Dermis microvascular lymphatic vessel endothelial cell (primary cell): ENCODE measurements at places on chromosomes 5 and 9.

- DNase-seq, result no peak
These were observed 63.5 kb upstream of the KLF9 start for GRCh38 chr9:70477907-70478480.

DNA sequence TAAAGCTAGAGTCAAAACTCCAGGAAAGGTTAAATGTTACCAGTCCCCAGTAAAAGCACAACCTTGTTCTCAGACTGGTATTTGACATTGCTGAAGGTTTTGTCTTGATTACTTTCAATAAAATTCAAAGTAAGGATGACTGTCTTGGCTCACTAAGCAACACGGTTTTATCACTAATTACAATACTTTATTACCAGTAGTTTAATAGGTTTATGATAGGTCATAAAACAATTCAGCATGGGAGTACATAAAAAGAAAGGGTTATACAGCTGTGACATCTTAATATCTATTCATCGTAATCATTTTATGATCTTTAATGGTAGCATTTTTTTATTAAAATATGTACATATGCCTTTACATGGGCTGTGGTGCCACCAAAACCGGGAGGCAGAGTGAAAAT, 370.7 kb upstream of the IRX2 start:
- no peak for DNase-seq

DNA sequence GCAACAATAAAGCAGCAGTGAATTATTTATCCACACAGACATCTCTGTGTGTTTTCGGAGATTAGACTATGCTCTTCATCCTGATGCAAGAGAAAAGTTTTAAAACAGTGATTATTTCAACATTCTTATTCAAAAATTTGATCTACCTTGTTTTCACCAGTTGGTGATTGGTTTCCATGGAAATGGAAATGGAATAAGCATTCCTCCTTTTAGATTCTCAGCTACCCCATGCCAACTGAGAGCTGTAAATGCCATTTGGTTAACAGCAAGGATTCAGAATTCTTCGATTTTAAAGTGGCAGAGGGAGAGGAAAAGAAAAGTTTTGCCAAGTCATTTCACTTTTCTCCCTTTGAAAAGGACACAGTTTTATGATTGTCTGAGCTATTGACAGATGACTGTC, 154.7 kb downstream of the PCSK5 start:
- no peak for DNase-seq

DNA sequence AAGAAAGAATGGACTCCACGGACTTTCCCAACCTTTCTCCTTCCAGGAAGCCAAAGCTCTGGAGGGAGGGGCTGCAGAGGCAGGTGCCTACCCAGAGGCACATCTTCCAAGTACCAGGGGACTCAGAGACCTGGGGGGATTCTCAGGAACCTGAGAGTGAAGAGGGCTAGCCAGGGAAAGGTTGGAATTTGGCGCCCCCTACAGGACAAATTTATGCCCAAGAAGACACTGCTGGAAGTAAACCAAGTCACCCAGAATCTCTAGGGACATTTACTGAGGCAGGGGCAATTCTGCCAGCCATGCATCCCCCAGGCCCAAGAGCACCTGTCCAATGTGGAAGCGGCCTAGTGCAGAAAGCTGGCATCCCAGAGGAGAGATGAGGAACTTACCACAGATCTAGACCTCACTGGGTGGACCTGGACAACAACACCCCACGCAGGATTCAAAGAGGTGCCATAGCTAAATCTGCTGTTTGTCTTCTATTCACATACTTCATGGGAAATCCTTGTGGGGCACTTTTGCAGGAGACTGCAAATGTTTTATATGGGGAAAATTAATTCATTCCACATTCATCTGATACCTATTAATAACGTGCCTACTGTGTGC, 25.9 kb upstream of the IDNK start:
- DNase-seq, result peak; percentile 4

GRCh38 chr5:125746917-125747316, 676.3 kb upstream of the GRAMD2B start:
- no peak for DNase-seq

- DNase-seq, result no peak
These were observed 26.9 kb upstream of the SH3PXD2B start for GRCh38 chr5:172481011-172481800.

DNA sequence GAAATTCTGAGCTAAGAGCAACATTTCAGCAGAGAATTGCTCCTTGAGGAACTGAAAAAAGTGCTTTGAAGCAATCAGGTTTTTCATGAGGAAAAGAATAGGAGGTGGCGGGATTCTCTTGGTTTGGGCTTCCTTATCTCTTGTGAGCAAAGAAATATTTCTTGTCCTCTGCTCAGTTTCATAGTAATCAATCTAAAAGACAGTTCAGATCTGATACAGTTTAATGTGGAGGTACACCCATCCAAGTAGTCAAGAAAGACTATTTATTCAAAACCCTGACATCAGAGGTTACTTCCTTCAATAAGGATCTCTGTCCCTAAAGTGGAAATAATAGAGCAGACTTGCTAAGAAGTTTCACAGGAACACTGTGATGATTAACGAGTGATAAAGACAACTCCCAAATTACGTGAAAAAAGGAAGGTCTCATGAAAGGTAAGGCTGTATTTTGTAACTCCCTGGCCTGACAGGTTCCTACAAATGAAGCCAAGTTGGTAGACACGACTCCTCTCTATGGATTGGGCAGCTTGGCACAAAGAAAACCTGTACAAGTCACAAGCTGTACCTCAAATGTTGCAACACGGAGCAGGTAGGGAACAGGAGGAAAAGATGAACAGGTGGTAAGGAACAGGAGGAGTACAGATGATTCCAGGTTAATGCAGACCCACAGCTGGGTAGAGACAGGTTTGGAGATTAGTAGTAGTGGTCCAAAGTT, 94.1 kb downstream of the SUSD1 start:
- no peak for DNase-seq

- DNase-seq, result no peak
These were observed 1577.3 kb upstream of the C9orf72 start for GRCh38 chr9:29150606-29151005.

GRCh38 chr9:87887661-87888480, 5.2 kb downstream of the SPATA31E1 start:
- DNase-seq, result no peak

DNA sequence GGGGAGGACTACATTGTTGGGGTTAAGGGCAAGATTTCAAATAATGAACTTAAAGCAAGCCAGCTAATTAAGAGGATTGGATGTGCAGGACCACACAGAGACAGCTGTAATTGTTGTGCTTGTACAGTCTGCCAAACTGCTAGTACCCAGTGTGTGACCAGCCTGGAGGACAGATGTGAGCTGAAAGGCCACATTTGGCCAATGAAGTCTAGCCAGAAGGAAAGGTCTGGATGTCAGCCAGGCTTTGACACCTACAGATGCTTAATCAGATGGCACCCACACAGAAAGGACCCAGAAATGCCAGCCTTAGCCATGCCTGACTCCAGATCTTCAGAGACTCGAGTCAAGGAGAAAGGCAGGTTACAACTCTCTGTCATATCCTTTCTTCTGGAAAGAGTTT, 491.1 kb downstream of the KIF4B start:
- no peak for DNase-seq

- DNase-seq, result no peak
These were observed 53.9 kb downstream of the MLLT3 start for GRCh38 chr9:20568400-20568799.

DNA sequence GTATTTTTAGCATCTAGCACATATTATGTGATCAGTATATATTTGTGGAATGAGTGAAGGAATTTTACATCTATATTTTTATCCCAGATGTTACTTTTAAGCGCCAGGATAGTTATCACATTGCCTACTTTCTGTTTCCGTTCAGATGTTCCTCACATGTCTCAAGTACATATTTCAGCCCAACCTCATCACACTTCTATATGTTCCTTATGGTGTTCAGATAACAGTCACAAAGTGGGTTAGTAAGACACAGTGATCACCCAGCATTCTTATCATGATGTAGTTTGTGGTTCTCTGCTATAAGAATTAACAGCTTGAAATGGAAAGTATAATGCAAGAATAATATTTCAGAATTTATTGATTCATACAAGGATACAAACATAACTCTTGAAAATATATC, 170.0 kb upstream of the RASA1 start:
- DNase-seq, result no peak

GRCh38 chr5:125325488-125326149, 579.2 kb upstream of the ZNF608 start:
- DNase-seq, result no peak

DNA sequence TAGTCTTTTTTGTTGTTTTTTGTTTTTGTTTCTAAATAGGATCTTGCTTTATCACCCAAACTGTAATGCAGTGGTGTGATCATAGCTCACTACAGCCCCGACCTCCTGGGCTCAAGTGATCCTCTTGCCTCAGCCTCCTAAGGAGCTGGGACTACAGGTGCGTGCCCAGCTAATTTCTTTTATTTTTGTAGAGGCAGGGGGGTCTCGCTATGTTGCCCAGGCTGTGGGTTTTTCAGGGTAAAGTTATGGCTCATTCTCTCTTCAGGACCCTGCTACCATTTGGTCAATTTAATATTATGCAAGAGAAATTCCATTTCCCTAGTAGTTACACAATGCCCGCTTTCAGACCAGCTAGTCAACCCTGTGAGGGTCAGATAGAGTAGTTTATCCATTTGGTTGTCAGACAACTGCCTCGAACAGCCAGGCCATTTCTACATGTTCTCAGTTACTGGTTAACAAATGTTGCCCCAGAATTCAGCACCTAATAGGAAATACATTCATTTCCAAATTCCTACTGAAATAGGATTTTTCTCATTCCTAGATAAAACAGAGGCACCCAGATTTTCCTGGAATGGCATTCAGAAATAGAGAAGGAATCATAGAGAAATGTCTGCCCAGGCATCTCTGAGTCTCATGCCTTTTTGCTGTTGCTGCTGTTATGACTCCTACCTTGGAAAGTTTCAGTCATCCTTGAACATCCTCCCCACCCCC, 6.4 kb upstream of the GLIS3 start:
- DNase-seq, result peak; percentile 62

DNA sequence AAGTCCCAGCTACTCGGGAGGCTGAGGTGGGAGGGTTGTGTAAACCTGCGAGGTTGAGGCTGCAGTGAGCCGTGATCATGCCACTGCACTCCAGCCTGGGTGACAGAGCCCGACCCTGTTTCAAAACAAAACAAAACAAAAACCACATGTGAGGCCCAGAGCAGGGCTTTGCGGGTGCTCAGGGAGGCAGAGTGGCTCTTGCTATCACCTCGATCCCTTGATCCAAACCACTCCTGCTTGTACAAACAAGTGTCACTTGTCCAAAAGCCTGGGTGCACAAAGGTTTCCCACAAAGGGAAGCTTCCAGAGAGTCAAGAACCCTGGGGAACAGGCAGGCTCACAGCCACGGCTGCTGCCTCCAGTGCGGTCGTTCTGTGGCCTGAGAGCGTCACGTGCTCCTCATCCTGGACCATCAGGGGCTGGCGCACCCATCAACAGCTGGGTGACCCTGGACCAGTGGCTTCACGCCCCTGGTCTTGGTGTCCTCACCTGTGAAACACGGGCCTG, 162.7 kb downstream of the C9orf50 start:
- no peak for DNase-seq

DNA sequence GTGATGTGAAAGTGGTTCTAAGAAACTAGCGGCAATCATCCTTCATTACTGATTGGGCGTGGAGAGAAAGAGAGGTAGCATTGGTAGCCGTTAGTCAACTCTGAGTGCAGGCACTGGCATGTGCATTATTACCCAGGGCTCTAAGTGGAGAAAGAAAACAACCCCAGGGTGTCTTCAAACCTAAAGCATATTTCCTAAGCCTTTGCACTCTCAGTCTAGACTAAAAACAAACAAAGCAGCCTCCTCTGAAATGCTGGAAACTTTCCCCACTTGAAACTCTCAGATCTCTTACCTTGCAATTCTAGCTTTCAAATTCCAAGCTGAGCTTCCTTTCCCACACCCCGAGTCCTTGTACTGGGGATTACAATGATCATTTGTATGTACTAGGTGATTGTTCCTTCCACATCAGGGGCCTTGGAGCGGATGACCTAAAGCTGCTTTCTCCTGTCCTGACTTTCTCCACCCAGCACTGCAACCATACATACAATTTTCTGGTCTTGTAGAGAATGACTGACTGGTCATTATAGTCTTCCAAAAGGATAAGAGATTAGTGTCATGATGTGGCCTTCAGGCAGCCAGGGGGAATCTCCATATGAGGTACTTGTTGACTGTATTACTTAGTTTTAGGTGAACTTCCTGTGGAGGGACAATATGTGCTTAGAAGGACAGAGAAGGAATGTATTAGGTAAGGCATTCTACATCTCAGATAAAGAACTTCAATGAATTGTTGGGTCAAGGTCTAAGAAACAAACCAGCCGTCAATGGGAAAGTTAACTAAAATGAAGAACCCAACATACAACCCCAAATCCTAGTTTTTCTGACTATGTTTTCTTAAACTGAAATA, 98.3 kb upstream of the CDKN2B start:
- peak; percentile 12 for DNase-seq

GRCh38 chr9:26244661-26245451, 566.6 kb upstream of the TUSC1 start:
- DNase-seq, result no peak

DNA sequence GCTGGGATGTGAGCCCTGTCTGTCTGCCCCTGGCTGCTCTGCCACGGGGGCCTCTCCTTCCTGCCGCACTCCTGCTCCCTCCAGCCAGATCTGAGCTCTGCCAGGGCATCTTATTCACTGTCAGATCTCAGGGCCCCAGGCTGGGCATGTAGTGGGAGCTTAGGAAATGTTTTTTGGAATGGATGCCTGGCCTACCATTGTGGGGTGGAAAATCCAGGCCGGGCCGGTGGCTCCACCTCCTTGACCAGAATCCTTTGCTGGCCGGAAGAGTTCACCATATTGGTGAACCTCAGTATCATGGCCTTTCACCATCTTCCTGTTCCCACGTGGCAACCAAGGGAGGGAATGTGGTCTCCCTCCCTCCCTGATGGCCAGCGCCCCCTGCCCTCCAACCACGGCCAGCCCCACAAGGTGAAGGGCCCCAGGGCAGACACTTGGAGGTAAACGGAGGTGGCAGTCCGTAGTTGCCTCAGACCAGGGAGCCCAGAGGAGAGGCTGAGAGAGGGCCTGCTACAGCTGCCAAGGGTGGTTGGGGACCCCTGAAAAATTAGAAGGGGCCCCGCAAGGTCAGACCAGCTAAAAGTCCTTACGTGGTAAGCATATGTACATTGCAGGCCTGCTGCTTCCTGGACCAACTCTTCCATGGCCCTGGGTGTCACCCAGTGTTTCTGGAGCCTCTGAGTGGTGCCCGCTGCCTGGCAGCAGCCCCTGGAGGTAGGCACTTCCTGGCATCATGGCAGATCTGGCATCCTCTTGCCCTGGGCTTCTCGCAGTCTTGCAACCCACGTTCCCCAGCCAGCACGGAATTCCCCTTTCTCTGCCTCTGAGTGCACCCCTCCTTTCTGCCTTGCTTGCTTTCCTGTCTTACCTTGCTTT, 153.3 kb downstream of the RGS3 start:
- no peak for DNase-seq

DNA sequence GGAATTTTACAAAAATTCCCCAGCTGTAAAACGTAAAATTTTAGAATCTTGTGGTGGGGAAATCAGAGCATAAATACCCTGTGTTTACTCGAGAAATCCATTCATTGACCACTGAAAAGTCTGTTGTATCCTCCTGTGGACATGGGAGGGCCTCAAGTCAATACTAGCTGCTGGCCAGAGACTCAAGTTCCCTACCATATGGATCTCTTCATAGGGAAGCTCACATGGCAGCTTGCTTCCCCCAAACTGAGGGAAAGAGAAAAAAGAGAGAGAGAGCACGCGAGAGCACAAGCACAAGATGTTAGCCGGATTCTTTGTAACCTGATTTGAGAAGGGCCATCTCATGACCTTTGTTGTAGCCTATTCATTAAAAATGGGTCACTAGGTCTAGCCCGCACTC, 591.9 kb downstream of the LRRC70 start:
- no peak for DNase-seq
